ENCODE measurements at places on chromosomes 7 and 10.

GRCh38 chr7:66508431-66508830 is 120.2 kb upstream of the KCTD7 start:
- no peak for DNase-seq

GRCh38 chr7:1210979-1211608 is 21.6 kb upstream of the UNCX start:
- DNase-seq, result no peak

DNA sequence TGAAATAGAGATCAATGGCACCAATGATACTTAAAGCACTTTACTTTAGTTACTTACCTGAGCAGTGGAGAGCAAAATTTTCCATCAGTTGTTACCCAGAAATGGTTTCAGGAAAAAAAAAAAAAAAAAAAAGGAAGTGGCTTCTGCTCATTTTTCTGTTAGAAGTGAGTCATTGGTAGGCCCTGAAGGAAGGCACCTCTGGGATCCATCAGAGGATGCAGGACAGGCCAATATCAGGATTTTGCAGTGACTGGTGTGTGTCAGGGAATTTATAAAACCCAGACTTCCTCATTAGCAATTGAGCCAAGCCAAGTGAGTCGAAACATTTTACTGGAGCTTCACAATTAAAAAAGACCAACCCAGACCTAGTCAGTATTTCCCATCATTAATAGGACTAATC is 2.3 kb upstream of the SMIM30 start:
- DNase-seq, result no peak

DNA sequence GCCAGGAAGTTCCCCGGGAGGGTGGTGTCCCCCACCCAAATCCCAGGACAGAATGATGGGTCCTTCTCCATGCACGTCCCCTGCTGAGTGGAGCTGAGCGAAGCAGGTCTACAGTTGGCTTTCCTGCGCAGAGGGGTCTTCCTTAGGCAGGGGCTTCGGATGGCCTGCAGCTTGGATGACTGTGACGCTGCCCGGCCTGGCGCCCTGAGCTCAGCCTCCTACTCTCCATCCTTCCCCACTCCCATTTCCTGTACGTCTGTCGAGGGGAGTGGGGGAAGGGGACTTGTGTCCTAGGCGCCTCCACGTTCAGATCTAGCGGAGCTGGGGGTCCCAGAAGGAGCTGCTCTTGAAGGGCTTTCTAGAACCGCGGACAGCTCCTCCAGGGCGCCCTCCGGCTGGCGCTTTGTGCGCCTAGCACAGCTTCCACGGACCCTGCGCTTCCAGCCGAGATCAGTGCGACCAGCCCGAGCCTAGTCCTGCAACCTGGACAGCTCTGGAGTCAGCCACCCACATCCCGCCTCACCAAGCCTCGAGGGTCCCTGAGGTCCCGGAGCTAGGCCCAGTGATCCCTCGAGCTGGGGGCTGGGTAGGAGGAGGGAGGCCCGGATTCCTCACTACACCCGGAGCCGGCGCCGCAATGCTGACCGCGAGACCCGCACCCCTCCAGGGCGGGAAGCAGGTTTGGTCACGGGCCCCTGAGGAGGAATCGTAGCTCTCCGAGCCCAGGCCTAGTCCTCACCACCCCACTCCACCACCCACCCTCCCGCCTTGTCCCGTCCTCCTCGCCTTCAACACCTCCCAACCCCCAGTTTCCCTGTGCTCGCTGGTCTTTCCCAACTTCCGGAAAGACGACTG is 1.9 kb downstream of the GRID1 start:
- DNase-seq, result no peak

DNA sequence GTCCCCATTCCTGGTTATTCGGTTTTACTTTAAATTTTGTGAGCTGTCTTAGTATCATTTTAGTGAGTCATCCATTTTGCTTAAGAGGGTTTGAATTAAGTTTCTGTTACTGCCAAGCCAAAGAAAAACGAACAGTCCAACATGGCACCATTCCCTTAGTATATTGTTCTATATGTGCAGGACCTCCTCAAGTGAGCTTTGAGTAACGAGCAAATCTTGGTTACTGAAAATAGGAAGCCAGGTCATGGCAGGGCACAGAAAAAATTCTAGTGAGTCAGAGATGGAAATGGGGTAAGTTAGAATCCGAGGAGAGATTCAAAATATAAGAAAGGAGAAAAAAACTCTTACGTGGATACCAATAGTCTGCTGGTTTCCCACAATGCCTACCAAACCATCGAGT is 292.9 kb downstream of the BAMBI start:
- DNase-seq, result no peak
